WERI-Rb-1 (cell line): ENCODE measurements at places on chromosomes 7 and 10.

DNA sequence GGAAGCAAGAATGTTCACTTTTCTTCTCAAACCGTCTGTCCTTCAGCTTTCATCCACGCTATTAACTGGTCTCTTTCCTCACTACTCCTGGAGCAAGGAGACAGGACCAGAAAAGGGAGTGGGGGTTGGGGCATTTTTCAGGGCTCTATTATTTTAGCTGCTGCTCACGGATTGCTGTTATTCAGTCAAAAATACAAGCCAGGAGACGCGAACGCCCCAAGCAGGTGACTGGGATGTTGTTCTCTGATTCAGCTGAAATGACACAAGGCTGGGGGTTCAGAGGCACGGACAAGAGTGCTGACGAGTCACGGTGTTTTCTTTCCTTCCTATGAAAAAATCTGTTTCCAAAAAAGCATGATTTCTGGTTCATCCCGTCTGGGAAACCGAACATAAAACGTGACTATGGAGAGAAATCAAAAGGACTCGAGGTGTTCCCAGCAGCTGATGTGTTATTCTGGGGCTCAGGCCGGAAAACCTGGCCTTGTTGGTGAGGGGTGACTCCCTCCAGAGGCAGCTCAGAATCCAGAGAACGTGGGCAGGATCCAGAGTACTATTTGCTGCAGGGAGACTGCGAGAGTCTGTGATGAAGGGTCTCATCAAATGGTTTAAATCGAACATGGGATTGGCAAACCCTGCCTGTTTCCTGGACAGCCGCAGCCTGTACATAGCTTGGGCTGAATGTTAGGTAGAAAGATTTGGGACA lies 3.5 kb upstream of the INHBA start:
- DNase-seq: no peak

- peak; percentile 50 for DNase-seq
Observed at GRCh38 chr10:103696411-103697145, 158.8 kb downstream of the SH3PXD2A start.

DNA sequence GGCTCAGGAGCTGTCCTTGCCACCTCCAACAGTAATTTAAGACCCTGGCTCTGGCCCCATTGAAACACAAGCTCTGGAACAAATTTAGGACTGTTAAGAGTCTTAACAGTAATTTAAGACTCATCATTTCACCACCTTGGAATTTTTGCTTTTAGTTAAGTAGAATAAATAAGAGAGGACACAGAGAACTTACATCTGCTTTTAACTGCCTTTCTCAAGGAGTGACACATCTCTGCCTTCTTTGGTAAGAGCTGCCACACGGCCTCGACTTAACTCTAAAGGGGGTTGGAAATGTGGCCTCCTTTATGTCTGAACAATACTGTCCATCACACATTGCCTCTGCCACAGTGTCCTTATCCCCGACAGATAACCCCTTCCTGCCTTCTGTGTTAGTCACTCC lies 77.9 kb downstream of the HERPUD2 start:
- no peak for DNase-seq

- no peak for DNase-seq
Observed at GRCh38 chr10:96322275-96322674, 18.0 kb downstream of the DNTT start.

DNA sequence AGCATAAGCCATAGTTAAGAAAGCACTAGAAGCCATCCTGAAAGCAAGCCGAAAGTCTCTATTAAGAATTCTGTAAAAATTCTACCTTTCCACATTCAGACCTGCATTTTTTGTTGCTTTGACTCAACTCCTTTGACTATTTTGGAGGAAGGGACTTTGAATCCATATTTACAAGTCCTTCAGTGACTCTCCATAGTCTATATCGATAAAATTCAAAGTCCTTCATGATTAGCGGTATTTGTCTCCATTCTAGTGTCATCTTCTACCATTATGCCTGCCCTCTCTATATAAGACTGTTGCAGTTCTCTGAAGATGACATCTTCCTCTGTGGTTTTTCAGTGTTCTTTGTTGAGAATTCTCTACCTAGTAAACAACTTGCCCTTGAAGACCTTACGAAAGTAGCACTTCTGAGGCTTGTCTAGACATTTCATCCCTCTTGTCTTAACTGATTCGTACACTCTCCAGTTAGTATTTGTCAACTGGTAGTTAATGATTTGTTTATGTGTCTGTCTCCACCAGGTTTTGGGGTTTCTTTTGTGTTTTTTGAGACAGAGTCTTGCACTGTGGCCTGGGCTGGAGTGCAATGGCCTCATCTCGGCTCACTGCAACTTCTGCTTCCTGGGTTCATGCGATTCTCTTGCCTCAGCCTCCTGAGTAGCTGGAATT lies 1.7 kb downstream of the CCSER2 start:
- DNase-seq: no peak

- no peak for DNase-seq
Observed at GRCh38 chr7:85341121-85341520, 154.3 kb upstream of the SEMA3D start.

DNA sequence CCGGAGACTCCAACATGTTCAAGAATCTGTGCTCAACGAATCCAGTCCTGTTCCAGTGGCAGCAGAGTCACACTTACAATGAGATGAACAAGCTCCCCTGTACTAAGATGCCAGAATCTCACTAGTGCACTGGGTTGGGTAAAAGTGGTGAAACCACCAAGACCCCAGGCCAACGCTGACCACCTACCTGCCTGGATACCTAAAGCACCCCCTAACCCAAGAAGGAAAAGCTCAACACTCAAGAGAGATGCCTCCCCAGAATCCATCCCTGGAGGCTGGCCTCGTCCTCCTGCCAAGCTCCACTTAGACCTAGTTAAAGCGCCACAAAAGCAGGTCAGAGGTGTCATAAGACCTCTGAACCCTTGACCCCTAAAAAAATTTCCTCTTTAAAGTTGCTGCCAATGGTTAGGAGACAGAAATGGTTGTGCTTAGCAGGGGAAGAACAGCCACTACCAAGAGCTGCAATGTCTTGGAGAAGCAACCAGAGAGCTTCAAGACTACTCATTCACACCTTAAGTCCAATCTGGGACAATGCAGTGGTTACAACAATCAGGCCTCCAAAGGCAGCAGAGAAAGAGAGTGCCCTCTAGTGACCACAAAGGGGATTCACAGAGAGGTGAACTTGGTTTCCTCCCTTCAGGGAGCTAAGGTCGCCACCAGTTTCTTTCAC lies 94.6 kb upstream of the MACROH2A2 start:
- peak; percentile 51 for DNase-seq

DNA sequence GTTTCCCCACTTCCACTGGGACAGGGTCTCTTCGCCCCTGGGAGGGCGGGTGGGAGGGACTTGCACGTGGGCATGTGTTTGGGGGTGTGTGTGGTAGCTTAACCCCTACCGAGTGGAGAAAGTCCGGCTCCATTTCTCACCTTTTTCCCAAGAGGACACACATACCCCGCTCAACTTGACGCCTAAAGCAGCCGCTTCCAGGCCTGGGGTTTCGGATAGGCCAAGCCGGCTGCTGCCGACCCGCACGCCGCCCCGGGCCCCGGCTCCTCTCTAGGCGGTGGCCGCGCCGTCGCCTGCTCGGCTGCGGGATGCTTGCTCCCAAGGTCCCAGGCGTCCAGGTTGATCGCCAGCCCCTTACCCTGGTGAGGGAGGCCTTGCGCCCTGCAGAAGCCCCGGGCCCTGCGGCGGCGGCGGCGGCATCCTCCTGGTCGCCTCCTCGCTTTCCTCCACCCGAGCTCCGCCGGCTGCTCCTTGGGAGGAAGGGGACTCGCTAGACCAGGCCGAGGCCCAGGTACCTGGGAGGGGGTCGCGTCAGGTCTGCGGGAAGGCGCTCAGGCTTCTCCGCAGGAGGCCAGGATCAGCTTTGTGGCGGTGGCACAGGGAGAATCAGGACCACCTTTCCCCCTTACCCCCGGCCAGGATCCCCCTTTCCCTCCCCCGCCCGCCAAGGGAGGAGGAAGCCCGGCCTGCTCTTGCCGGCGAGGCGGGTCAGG lies 3.2 kb upstream of the GATA3 start:
- DNase-seq: no peak
